Bronchial epithelial cell (primary cell): ENCODE measurements at places on chromosomes 2 and 18. TPM values are rescaled to one million over a fixed set of nuclear protein-coding genes. Genes with fewer than 3 reads are reported as not detected.

Gene DCDC2C
- total RNA-seq = not detected in 2 replicates

DNA sequence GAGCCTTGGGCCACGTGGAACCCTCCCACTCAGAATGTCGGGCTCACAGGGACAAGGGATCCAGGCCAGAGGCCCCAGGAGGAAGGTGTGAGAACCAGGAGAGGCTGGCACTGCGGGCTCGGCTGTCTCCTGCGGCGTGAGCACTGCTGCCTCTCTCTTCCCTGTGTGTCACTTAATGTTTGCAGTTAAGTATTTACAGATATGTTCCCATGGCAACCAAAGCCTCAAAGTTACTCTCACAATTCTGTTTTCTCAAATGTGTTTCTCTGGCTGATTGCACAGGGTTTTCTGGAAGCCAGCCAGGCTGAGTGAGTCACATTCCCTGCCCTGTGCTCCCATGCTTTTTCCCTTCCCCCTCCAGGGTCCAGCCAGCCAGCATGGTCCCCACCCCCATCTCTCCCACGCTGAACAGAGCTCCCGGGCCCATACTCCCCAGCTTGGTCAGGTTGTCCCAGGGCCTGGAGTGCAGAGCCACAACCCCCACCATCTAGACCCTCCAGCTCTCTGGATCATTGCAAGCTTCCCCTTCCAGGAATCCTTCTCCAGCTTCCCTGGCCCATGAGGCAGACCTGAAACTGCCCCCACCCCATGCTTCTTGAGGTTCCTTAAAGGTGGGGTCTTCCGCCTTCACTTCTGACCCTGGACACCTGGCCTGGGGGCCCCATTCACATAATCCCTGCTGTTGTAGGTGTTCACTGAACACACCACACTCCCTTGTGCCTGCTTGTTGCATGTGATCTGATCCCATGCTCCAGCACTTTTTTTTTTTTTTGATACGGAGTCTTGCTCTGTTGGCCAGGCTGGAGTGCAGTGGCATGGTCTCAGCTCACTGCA is 265.9 kb downstream of the CELF4 start:
- peak; percentile 95 for DNase-seq

DNA sequence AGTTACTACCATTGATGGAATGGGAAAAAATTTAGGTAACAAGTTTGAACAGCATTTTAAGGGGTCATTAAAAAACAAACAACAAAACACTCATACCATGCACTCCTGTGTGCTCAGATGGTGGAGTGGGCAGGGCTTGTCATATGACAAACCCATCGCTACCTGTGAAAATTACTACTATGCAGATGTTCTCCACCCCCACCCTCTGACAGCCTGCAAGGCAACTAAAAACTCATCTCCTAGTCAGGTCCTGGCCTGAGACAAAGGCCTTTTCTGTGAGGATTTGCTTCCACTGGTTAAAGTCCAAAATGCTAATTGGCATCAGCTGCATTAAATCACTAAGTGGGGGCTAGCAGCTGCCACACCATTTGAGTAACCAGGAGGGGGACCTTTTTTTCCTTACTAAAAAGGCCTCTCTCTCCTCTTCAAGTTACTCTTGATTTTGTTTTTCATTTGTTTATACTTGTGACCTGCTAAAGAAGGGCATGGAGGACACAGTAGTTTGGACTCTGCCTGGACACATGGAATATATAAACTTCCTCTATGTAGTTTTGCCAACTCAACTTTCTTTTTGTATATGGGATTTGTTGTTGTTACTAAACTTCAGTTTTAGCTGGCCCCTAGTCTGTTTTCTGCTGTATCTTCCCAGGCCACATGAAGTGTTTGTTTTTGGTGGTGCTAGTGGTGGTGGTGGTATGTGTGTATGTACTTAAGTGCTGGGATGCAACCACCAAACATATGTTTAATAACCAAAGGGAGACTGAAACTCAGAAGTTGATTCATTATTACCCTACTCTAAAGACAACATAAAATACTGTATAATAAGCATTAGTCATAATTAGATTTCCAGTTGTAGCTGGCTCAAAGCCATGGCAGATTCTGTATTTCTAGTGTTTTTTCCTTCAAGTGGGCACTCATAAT is 121.3 kb downstream of the MAP4K4 start:
- DNase-seq = peak; percentile 93

DNA sequence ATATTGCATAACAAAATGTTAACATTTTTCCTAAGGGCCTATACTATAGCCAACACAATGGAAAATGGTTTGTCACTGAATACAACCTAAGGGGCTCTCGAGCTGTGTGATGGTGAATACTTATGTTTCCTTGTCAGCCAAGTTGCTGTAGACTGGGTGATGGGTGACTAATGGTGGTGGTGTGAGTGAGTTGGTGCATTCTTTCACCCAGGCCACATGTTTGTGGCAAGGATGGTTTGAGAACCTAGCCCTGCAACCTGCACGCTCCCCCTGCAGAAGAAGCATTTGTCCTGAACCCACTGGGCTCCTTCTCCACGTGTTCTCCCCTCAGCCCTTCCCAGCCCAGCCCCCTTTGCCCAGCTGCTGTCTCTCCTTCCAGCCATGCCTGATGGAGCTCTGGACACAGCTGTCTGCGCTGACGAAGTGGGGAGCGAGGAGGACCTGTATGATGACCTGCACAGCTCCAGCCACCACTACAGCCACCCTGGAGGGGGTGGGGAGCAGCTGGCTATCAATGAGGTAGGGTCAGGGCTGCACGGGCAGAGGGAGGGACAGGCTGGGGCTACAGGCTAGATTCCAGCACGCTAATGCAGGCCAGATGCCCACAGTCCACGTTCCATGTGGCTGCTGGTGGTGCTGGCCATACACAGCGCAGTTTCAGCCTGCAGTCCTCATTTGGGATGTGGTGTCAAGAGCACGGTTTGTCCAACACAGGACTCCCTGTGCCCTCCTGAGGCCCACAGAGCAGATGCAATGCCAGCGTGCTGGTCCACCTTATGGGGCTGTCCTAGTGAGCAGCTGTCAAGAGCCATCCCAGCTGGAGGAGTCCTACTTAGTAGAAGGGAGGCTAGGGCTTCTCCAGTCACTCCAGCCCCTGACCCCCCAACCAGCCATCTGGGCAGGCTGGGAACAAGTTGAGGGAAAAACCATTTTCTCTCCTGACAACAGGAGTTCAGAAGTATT is 65.4 kb downstream of the FAM168B start:
- DNase-seq = no peak

- peak; percentile 44 for DNase-seq
Measured at GRCh38 chr18:11994703-11995444, 13.6 kb downstream of the IMPA2 start.

GRCh38 chr2:121365061-121365460 is 80.1 kb upstream of the TFCP2L1 start:
- DNase-seq = no peak

Gene KCNIP3
- total RNA-seq = under 0.01 and 0.51 TPM in 2 replicates

Gene GPR17
- total RNA-seq = not detected in 2 replicates

Gene NEU4
- not detected in 2 replicates for total RNA-seq

DNA sequence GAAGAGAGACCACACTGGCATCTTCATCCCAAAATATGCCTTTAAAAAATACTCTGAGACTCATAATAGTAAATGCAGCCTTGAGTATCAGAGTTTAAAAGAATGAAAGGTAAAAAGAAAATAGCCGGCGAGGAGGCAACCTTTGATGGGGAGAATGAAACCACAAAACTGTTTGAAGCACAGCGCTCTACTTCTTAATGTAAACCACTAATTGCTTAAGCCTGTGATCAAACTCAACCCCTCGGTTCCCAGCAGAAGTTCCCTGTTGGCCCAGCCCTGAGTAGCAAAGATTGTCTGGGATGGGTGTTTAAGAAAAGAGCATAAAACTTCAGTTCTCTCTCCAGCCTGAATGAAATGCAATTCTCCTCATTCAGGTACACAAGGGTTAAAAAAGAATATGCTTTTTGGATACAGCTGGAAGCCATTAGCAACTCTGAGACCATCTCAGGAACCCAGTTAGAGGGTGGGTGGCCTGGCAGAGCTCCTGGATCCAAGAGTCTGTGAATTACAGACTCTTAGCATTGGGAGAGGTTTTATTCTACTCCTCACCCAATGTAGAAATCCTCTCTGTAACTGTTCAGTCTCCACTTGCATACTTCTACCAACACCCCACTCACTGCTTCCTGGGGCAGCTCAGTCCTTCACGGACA is 44.8 kb downstream of the VIT start:
- no peak for DNase-seq

DNA sequence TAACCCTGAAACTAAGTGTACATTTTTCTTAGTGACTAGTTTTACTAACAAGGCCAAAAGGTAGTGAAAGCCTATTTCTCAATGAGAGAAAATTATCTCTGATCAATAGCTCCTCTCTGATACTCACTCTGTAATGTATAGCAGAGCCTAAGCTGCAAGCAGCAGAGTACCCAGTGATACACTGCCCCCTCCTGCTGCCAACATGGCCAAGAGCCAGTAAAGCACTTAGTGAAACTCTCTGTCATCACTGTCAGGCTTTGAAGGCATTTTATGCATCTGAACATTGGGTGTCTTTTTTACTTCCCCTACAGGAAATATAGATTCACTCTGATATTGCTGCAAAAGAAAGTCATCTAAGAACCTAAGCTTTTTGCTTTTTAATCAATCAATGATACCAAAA is 784.1 kb upstream of the CDH7 start:
- peak; percentile 6 for DNase-seq

GRCh38 chr2:217920879-217921603 is 81.8 kb downstream of the TNS1 start:
- DNase-seq = no peak

GRCh38 chr18:27956001-27956640 is 220.8 kb downstream of the CDH2 start:
- no peak for DNase-seq

GRCh38 chr2:216562696-216563435 is 64.2 kb downstream of the RPL37A start:
- no peak for DNase-seq
